Left lung (tissue), 14 donors: ENCODE measurements at places on chromosomes 6 and 20.

GRCh38 chr20:4513720-4514119 is 208.0 kb upstream of the PRND start:
- DNase-seq = no peak

GRCh38 chr6:95294043-95294442 is 283.3 kb upstream of the MANEA start:
- DNase-seq = no peak

DNA sequence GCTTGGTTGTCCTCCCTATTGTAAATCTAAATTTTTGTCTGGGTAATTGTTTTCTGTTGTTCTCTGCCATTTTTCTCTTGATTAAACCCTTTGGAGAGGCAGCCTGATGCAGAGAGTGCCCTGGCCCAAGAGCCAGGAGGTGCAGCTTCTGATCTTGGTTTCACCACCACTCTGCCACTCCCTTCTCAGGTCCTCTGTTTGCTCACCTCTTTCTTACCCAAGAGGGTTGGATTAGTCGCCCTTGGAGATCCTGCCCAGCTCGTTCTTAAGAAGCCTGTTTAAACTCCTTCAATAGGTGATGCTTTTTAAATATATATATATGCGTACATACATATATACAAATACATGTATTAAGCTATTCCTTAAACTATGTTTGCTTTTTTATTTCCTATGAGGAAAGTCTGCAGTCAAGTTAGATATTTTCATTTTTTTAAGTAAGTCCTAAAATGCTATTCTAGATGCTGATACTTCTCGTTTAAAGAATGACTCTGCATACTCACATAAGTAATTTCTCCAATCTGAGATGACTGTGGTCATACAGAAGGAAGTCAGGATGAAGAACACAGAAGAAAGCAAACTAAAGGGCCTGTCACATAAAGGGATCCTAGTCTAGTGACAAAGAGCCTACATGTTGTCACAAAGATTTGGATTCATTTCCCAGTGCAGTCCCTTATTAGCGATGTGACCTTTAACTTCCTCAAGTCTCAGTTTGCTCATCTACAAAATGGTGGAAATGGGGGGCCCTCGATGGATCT is 19.9 kb downstream of the TPD52L1 start:
- no peak for DNase-seq

DNA sequence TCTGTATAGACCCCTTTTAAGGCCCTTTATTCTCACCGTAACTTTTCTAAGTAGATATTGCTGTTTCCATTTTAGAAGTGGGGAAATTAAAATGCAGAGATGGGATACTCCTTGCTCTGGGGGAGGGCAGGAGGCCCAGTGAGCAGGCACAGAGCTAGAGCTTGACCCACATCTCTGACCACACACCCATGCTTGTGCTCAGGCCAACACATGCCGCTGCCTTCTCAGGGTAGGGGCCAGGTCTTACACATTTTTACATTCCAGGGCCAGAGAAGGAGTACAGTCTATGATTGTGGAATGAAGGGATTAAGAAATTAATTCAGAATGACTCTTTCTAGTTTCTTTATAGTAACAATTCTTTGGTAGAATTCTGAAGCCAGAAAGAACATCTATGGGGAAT is 104.8 kb downstream of the SOBP start:
- no peak for DNase-seq
